Stimulated activated CD8-positive, alpha-beta memory T cell treated with anti-CD3 and anti-CD28 coated beads, Interleukin-4, amount 100 ng/mL, for 24 hours (primary cell): ENCODE measurements at places on chromosomes 6 and 20.

- no peak for DNase-seq
Observed at GRCh38 chr6:89987830-89988229, 93.6 kb downstream of the GJA10 start.

DNA sequence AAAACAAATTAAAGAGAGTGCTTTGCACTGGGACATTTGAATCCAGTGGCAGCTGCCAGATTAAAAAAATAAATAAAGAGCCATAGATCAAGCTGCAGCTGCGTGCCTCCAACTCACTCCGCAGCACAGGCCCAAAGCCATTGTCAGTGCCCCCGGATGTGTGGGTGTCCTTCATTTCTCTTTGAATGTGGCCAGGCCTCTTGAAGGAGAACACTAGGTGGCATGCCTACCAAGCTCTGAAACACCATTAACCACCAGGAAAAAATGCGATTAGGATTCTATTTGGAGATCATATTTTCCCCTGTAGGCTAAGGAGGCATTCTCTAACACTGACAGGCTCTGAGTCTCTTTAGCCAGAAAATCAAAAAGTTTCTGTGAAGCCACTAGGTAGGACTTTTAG, 549.8 kb downstream of the PRKN start:
- DNase-seq: no peak

DNA sequence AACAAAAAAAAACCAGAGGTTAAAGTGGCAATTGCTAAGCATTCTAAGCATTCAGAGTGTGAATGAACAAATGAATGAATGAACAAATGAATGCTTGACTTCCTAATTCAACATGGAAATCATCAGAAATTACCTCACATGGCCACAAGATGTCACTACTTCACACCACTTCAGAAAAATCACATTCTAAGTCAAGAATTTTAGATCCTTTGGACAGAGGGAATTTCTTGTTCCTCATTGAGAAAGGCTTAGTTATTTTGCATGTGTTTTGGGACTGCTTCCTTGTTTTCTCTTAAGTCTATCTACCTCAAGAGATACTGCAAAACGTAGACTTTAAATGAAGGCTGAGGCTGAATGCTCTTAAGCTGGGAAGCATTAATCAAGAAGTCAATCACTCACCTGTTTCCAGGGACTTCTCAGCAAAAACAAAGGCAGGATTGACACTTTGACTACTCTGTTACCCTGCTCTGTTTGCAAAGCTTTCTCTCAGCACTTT, 120.2 kb downstream of the MBOAT1 start:
- no peak for DNase-seq

- no peak for DNase-seq
Observed at GRCh38 chr6:96465321-96465903, 56.2 kb upstream of the UFL1 start.

DNA sequence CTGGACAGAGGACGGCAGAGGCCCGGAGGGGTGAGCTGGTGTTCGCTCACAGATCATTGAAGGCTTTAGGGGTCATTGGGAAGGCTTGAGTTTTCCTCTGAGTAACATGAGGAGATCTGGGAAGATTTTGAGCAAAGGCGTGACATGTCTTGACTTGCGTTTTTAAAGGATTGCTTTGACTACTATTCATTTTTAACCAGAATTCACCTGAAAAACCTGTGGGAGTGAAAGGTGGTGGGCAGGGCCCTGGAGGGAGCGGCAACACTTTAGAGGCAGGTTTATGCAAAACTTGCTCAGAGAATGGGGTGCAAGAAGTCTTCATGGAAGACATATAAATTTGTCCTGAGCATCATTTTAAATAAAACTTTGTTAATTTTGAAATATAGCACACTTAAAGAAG, 72.2 kb upstream of the EEF1E1 start:
- DNase-seq: no peak
